ELF-1 (cell line): ENCODE measurements at places on chromosomes 2 and 18.

- no peak for DNase-seq
Measured at GRCh38 chr18:35264409-35264808, 23.6 kb downstream of the ZNF397 start.

DNA sequence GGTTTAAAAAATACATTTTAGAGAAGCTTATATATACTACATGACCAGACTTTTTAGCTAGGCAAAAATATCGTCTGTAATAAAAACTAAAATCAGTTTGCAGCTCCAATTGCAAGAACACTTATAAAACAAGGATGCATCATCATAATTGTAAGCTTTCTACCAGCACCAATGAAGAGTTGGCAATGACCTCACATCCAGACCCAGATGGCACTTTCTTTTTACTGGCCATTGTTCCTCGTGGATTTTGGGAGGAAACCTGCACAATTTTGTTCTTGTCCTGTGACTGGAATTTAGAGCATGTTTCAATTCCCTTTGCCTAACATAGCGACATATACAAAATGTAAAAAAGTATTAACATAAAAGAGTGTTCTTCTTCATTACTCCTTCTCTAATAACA lies 174.3 kb downstream of the ZNF521 start:
- DNase-seq = no peak

GRCh38 chr18:72866442-72866900 lies 1.3 kb downstream of the NETO1 start:
- DNase-seq = no peak

GRCh38 chr18:12791610-12792009 lies 88.8 kb downstream of the PSMG2 start:
- DNase-seq = no peak

DNA sequence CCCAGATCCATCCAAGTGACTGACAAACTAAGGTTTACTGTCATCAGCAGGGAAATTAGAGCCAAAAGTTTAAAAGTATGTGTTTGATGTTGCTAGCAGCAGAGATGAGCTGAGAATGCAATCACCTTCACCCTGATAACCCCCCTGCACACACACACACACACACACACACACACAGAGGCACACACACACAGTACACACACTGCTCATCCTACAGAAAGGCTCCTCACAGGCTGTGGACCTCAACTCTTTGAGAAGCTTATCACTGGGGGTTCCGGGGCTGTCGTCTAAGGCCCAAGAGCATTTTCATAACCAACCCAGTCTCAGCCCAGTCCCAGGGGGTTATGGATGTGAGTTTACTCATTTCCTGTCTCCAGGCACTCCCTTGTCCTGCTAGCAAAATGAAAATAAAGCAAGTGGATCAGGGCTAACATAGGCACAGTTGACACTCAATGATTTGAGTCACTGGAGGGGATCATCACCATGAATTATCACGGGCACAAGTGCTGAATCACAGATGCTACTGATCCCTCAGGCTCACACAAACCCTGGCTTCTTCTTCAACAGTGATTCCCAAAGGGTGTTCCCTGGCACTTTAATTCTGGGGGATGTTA lies 76.6 kb downstream of the ALK start:
- no peak for DNase-seq

- DNase-seq = no peak
Measured at GRCh38 chr2:237321746-237322145, 92.2 kb downstream of the COL6A3 start.

GRCh38 chr2:237464757-237465391 lies 22.2 kb upstream of the MLPH start:
- DNase-seq = no peak
